ENCODE measurements at places on chromosomes 13 and 19. TPM values are rescaled to one million over a fixed set of nuclear protein-coding genes. Genes with fewer than 3 reads are reported as not detected.

The TINCR gene
- 0.27 TPM for total RNA-seq

The PNMA8B gene
- total RNA-seq: not detected

The HSPB6 gene
- 0.71 TPM for total RNA-seq

- peaks cover 82% of the 10 kb centered on the region for H3K36me3 ChIP-seq
- no peaks in the 10 kb centered on the region for H3K4me1 ChIP-seq
- no peaks in the 10 kb centered on the region for H3K27me3 ChIP-seq
- DNase-seq: peak; percentile 50
- no peak overlapping the region for H3K27ac ChIP-seq
Measured at GRCh38 chr19:46704379-46705076, 12.4 kb downstream of the PRKD2 start.

GRCh38 chr13:113941571-113942191 is 32.2 kb downstream of the C13orf46 start:
- H3K27ac ChIP-seq: no peak overlapping the region
- DNase-seq: no peak
- peaks cover 25% of the 10 kb centered on the region for H3K27me3 ChIP-seq
- no peak overlapping the region for H3K4me3 ChIP-seq
- no peaks in the 10 kb centered on the region for H3K4me1 ChIP-seq

- no peak for DNase-seq
- H3K27ac ChIP-seq: no peak overlapping the region
- H3K27me3 ChIP-seq: peaks cover 37% of the 10 kb centered on the region
- peaks cover 8% of the 10 kb centered on the region for H3K4me1 ChIP-seq
- peaks cover 27% of the 10 kb centered on the region for H3K36me3 ChIP-seq
Measured at GRCh38 chr19:11356676-11357550, 1.7 kb downstream of the PLPPR2 start.

GRCh38 chr13:59452189-59452890 is 711.4 kb downstream of the DIAPH3 start:
- H3K27ac ChIP-seq: no peak overlapping the region
- no peak overlapping the region for H3K4me3 ChIP-seq
- no peak for DNase-seq
- no peaks in the 10 kb centered on the region for H3K36me3 ChIP-seq
- no peaks in the 10 kb centered on the region for H3K27me3 ChIP-seq

GRCh38 chr13:28099396-28100149 is 803 bp downstream of the FLT3 start:
- H3K27me3 ChIP-seq: peaks cover 43% of the 10 kb centered on the region
- no peaks in the 10 kb centered on the region for H3K4me1 ChIP-seq
- peak overlapping the region; percentile 45 for H3K4me3 ChIP-seq
- H3K27ac ChIP-seq: no peak overlapping the region

- H3K4me3 ChIP-seq: peak overlapping the region; percentile 83
- no peak overlapping the region for H3K27ac ChIP-seq
- DNase-seq: no peak
- no peaks in the 10 kb centered on the region for H3K4me1 ChIP-seq
- H3K36me3 ChIP-seq: peaks cover 37% of the 10 kb centered on the region
Measured at GRCh38 chr13:30466841-30467252, 1.1 kb upstream of the HMGB1 start.

- no peaks in the 10 kb centered on the region for H3K27me3 ChIP-seq
- peaks cover 40% of the 10 kb centered on the region for H3K36me3 ChIP-seq
- no peak overlapping the region for H3K4me3 ChIP-seq
Measured at GRCh38 chr19:292951-293350, 1.7 kb upstream of the PLPP2 start.

DNA sequence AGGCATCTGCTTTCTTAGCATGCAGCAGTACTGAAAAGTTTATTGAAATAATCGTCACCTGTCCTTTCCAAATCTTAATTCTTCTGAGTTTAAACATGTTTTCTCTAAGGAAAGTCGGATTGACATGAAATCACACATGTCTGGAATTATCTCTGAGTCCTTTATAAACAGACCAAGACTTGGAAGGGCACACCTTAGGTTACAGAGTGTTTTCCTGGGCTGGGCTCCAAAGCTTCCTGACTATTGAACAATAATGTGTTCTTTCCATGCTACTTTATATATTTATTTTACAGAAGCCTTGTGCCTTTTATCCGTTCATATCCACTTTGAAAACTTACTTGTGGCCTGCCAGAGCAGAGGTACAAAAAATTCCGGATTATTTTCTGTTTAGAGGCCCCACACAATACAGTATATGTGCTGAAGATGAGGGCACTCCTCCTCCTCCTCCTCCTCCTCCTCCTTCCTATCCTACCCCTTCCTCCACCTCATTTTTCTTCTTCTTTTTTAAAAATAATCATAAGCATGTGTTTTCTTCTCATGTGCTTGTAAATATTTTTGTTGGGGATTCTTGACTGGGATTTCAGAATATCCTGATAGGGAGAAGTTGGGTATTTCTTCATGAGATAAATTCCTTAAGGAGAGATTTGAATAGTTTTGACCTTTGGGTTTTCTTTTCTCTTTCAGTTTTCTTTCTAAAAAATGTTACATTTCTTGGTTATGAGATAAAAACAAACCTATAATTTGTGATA is 52.3 kb downstream of the LRCH1 start:
- no peaks in the 10 kb centered on the region for H3K36me3 ChIP-seq
- no peak for DNase-seq
- H3K4me3 ChIP-seq: no peak overlapping the region
- peaks cover 75% of the 10 kb centered on the region for H3K4me1 ChIP-seq
- no peak overlapping the region for H3K27ac ChIP-seq
- no peaks in the 10 kb centered on the region for H3K27me3 ChIP-seq

- no peak for DNase-seq
- no peak overlapping the region for H3K27ac ChIP-seq
- no peaks in the 10 kb centered on the region for H3K36me3 ChIP-seq
Measured at GRCh38 chr13:106369858-106370257, 165.6 kb downstream of the EFNB2 start.

GRCh38 chr13:95741584-95742563 is 64.9 kb downstream of the DNAJC3 start:
- H3K4me3 ChIP-seq: peak overlapping the region; percentile 51
- no peaks in the 10 kb centered on the region for H3K27me3 ChIP-seq
- no peak overlapping the region for H3K27ac ChIP-seq

DNA sequence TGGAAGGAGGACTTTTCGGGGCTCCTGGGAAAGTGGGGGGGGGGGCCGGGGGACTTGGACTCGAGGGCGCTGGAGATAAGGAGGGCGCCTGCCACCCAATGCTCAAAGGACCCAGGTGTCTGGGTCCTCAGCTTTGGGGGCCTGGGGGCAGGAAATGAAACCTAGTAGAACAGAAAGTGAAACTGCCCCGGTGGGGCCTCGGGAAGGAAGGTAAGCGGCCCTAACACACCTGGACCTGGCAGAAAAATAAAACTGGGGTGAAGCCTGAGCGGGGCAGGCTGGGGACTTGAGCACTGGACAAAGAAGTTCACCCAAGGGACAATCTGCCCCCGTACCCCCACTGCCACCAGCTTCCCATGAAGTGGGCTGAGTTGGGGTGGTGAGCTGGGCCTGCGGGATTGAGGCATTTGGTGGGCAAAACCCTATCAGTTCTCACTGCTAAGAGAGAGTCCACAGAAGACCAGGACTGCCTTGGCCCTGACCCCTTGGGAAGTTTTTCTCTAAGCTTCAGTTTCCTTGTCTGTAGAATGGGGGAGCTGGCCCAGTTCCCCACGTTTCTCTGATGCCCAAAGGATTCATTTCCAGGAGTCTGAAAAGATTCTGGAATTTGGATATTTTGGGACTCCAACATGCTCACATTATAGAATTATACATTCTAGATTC is 2.3 kb downstream of the PRKD2 start:
- peak overlapping the region; percentile 94 for H3K4me3 ChIP-seq
- H3K27ac ChIP-seq: peak overlapping the region; percentile 96
- peaks cover 90% of the 10 kb centered on the region for H3K36me3 ChIP-seq
- peaks cover 25% of the 10 kb centered on the region for H3K4me1 ChIP-seq
- DNase-seq: no peak

DNA sequence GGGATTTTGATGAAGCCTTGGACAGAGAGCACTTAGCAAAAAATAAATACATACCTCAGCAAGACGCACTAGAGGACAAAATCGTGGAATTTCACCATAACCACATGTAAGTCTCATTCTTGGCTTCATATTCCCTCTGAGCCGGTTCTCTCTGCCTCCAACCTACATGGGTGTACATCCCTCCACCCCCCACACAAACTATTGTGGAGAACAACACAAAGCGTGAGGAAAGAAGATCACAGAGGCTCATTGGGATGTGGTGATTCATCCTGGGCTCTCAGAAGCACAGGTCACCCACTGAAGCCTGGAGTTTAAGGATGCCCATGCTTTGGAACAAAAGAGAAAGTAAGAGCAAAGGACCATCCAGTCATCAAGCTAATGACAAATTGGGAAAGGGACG is 192.2 kb downstream of the STK24 start:
- no peaks in the 10 kb centered on the region for H3K36me3 ChIP-seq
- H3K4me1 ChIP-seq: no peaks in the 10 kb centered on the region
- H3K4me3 ChIP-seq: no peak overlapping the region
- no peak overlapping the region for H3K27ac ChIP-seq

DNA sequence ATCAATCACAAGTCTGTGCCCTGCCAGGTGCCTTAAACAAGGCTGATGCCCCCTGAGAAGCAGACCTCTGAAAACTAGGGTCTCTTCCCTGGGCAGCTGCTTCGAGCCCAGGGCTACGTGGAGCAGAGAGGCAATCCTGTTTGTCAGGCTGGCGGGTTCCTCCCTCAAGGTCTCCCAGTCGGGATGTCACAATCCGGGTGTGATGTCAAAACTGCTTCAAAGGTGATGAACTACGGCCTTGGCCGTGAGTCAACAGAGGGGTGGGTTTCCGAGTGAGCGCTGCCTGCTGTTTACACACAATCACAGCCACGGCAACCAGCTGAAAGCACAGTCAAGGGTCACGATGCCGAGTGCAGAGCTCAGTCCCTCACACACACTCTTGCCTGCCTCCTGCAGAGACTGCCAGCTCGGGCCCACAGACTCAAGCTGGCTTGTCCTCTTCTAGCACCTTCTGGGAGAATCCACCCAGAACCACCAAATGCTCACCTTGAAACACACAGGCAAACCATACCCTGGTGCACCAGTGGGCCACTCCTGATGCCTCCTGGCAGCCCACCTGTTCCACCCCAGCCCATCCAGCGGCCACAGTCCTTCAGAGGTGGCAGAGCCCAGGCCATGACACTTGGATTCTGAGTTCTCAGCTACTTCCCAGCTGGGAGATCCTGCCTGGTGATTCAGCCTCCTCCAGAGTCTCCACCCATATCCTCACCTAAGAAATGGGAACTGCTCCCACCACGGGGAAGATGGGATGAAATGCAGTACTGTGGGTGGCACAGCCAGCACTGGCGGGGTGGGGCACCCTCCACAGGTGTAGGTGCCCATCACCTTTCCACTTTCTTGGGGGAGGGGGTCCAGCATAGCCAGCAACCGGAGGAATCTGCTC is 6.8 kb downstream of the ELL start:
- H3K27me3 ChIP-seq: no peaks in the 10 kb centered on the region
- H3K36me3 ChIP-seq: peaks cover 7% of the 10 kb centered on the region
- DNase-seq: peak; percentile 52
- peaks cover 24% of the 10 kb centered on the region for H3K4me1 ChIP-seq

GRCh38 chr13:30382836-30383525 is 39.3 kb upstream of the UBE2L5 start:
- no peak for DNase-seq
- no peaks in the 10 kb centered on the region for H3K27me3 ChIP-seq
- no peaks in the 10 kb centered on the region for H3K36me3 ChIP-seq
- H3K4me1 ChIP-seq: no peaks in the 10 kb centered on the region
- no peak overlapping the region for H3K27ac ChIP-seq

GRCh38 chr13:49840266-49840665 is 47.8 kb upstream of the KPNA3 start:
- H3K27ac ChIP-seq: no peak overlapping the region
- H3K27me3 ChIP-seq: no peaks in the 10 kb centered on the region
- DNase-seq: no peak
- H3K36me3 ChIP-seq: no peaks in the 10 kb centered on the region
- no peaks in the 10 kb centered on the region for H3K4me1 ChIP-seq

DNA sequence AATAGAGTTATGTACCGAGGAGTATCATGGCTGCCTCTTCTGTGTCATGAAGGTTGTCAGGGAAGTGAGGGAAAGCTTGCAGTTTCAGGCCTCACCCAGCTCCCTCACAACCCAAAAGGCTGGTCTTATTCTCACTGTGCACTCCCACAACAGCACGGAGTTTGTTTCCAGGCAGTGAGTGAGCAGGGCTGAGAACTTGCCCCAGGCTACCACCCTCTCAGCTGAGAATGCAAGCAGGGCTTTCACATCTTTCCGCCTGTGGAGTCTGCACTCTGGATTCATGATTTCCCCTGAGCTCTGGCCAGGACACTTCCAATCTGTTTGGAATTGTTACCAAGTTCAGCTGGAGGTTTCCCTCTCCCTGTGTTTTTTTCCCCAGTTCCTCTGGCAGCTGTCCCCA is 2284.7 kb upstream of the PCDH20 start:
- no peaks in the 10 kb centered on the region for H3K36me3 ChIP-seq
- no peaks in the 10 kb centered on the region for H3K4me1 ChIP-seq
- H3K27me3 ChIP-seq: no peaks in the 10 kb centered on the region
- no peak overlapping the region for H3K27ac ChIP-seq
- H3K4me3 ChIP-seq: no peak overlapping the region

- H3K36me3 ChIP-seq: no peaks in the 10 kb centered on the region
- DNase-seq: no peak
- no peaks in the 10 kb centered on the region for H3K27me3 ChIP-seq
- no peaks in the 10 kb centered on the region for H3K4me1 ChIP-seq
- H3K4me3 ChIP-seq: no peak overlapping the region
Measured at GRCh38 chr13:60679928-60680694, 283.1 kb downstream of the TDRD3 start.

GRCh38 chr19:48705431-48705830 is 9.7 kb downstream of the FUT2 start:
- peaks cover 5% of the 10 kb centered on the region for H3K36me3 ChIP-seq
- DNase-seq: no peak
- no peak overlapping the region for H3K27ac ChIP-seq
- no peak overlapping the region for H3K4me3 ChIP-seq
- no peaks in the 10 kb centered on the region for H3K27me3 ChIP-seq

DNA sequence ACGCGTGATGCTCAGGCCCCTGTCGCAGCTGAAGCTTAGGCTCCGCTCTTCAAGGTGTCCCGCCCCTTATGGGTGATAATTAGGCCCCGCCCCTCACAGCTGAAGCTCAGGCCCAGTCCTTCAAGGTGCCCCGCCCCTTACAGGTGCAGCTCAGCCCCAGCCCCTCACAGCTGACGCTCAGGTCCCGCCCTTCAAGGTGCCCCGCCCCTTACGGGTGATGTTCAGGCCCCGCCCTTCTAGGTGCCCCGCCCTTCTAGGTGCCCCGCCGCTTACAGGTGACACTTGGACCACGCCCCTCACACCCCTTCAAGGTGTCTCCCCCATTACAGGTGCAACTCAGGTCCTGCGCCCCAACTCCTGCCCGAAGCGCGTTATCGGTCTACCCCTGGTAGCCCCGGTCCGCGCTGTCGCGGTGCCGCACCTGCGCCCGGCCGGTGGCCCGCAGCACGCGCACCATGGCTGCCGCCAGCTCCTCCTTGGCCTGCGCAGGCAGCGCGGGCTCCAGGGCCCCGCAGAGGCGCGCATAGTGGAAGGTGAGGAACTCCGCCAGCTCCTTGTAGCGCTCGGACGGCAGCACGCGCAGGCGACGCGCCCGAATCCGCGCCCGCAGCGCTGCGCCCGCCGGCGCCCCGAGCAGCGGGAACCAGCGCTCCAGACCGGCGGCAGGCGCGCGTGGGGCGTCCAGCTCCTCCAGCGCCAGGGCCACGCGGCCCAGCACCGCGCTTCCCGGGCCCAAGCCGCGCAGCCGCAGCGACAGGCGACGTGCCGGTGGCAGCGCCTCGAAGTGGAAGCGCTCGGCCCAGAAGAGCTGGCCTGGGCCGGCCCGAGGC is 7.3 kb downstream of the RASAL3 start:
- H3K27me3 ChIP-seq: peaks cover 74% of the 10 kb centered on the region
- H3K4me1 ChIP-seq: no peaks in the 10 kb centered on the region
- peak overlapping the region; percentile 48 for H3K4me3 ChIP-seq
- DNase-seq: peak; percentile 45
- H3K36me3 ChIP-seq: no peaks in the 10 kb centered on the region
